Activated CD8-positive, alpha-beta memory T cell treated with anti-CD3 and anti-CD28 coated beads for 48 hours (primary cell): ENCODE measurements at places on chromosomes 7 and 10.

GRCh38 chr7:44065431-44066110 is at the start of gene PGAM2:
Gene PGAM2, minus strand, starts transcription at chr7:44065567. Its CDS starts 38 bp downstream, at chr7:44065529.
- DNase-seq: no peak

DNA sequence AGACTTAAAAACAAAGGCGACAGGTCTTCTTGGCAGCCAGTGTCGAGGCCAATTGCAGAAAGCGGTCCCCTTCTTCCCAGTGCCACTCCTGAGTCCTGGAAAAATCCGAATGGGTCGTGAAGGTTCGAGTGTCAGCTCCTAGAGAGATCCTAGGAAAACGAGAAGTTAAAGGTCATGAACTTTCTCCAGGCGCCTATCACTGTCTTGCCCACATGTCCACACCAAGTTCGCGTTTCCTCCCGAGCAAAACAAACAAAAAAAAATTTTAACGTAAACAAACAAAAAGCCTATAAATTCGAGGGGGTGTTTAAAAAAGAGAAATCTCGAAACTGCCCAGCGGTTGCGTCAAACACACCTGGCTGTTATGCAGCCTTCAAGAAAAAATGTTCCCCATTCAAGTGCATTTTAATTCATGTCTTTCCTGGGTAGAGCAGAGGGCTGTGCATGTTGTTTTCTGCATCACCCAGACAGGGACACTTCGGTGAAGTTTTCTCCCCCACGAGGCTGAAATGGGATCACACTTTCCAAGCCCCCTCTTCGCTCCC is 1.5 kb downstream of the ARHGAP21 start:
- no peak for DNase-seq

- no peak for DNase-seq
Observed at GRCh38 chr7:141674702-141675101, 27.3 kb downstream of the DENND11 start.

DNA sequence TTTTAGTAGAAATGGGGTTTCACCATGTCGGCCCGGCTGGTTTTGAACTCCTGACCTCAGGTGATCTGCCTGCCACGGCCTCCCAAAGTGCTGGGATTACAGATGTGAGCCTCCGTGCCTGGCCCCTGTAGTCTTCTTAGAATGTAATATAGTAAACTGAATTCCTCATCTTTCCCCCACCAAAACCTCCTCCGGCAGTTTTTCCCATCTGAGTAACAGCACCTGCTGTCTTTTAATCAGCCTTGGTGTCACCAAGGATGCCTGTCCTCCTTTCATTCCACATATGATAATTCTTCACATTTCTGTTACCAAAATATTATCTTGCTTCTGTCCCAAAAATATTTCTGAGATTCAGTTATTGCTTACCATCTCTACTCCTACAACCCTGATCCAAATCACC is 80.2 kb downstream of the ZEB1 start:
- no peak for DNase-seq

DNA sequence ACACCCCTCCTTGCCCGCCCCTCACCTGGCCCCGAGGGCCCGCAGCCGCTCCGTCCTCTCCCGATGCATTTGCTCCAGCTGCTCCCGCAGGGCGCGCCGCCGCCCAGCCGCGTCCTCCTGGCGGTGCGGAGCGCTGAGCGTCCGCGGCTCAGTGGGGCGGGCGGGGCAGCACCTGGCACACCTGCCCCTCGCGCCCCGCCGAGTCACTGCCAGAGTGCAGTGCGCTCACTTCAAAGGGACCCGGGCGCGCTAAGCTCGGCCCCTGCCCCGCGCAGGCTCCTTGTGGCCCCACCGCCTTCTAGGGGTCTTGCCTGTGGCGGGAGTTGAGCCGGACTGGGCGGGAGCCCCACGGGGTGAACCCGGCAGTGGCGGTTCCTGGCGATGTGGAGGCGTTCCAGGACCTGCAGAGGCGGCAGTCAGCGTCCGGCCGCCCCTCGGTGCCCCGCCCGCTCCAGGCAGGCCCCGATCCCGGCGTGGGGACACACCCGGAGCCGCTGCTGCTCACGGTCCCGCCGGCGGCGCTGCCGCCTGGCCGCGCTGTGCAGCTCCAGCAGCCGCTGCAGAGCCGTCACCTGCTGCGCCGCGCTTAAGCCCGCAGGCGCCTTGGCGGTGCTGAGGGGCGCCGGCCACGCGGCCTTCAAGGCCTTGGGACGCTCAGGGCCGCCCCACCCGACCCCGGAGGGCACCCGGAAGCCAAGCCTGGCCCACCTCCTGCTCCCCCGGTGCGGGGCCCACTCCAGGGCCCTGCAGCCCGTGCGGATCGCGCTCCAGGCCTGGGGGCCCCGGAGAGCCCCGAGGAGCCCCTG is 6.7 kb downstream of the ATP6V1F start:
- DNase-seq: peak; percentile 38

GRCh38 chr7:94559972-94560371 is 50.4 kb downstream of the CASD1 start:
- DNase-seq: no peak

DNA sequence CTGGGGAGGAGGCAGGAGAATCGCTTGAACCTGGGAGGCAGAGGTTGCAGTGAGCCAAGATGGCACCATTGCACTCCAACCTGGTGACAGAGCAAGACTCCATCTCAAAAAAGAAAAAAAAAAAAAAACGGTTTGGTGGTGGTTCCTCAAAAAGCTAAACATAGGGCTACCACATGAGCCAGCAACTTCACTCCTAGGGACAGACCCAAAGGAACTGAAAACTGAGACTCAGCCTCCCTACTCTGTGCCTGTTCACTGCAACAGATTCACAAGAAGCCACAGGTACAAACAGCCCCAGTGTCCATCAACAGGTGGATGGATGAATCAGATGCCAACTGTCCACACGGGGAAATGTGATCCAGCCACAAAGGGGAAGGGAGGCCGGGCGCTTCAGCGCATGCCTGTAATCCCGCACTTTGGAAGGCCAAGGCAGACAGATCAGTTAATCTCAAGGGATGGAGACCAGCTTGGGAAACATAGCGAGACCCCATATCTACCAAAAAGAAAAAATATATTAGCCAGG is 79.1 kb upstream of the TNRC18 start:
- no peak for DNase-seq

DNA sequence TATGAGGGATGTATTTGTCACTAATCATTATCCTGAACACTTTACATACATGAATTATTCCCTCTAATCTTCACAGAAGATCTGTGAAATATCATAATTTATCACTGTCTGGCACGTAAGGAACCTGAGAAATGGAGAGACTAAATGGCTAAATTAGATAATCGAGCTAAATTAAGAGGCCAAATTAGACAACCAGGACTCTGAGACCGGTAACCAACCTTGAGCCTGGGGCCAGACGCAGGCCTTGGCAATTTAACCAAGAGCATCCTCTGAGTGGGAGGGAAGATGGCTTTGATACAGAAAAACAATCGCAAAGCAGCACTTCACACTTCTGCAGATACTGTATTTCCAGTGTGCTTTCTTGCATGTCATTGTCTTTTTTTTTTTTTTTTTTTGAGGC is 21.4 kb downstream of the SVOPL start:
- no peak for DNase-seq

GRCh38 chr7:82677493-82677892 is 233.9 kb upstream of the CACNA2D1 start:
- DNase-seq: no peak

- DNase-seq: no peak
Observed at GRCh38 chr7:12749069-12749468, 61.6 kb downstream of the ARL4A start.

GRCh38 chr7:44087911-44088838 is 5.8 kb upstream of the POLM start:
- no peak for DNase-seq

DNA sequence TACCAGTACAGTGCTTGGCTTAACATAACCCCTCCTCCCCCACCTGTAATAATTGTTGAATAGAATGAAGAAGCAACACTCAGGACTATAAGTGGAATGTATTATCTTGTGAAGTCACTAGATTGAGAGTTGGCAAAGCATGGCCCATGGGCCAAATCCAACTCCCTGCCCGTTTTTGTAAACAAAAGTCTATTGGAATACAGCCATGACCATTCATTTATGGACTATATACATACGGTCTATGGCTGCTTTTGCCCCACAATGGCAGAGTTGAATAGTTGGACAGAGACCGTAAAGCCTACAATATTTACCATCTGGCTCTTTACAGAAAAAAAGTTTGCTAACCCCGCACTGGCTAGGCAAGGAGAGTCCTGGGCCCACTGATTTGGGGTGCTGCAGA is 48.1 kb upstream of the CYCS start:
- DNase-seq: no peak

GRCh38 chr7:26202019-26202990 is 760 bp downstream of the CBX3 start:
- no peak for DNase-seq

DNA sequence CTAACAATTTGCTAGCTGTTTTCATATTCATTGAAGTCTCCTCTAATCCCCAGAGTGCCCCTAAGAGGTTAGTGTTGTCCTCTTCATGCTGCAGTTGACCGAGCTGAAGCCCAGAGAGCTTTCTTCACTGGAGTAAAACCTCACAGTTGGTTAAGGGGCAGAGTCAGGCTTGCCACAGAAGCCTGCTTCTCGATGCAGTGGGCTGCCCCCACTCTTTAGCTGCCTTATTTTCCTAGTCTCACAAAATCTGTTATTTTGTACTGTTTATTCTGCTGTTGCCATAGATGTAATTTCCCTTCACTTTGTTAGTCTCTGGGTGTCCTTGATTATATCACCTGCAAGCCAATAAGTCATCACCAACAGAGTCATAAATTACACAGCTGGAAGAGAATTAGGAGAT is 56.3 kb upstream of the ZPBP start:
- no peak for DNase-seq

DNA sequence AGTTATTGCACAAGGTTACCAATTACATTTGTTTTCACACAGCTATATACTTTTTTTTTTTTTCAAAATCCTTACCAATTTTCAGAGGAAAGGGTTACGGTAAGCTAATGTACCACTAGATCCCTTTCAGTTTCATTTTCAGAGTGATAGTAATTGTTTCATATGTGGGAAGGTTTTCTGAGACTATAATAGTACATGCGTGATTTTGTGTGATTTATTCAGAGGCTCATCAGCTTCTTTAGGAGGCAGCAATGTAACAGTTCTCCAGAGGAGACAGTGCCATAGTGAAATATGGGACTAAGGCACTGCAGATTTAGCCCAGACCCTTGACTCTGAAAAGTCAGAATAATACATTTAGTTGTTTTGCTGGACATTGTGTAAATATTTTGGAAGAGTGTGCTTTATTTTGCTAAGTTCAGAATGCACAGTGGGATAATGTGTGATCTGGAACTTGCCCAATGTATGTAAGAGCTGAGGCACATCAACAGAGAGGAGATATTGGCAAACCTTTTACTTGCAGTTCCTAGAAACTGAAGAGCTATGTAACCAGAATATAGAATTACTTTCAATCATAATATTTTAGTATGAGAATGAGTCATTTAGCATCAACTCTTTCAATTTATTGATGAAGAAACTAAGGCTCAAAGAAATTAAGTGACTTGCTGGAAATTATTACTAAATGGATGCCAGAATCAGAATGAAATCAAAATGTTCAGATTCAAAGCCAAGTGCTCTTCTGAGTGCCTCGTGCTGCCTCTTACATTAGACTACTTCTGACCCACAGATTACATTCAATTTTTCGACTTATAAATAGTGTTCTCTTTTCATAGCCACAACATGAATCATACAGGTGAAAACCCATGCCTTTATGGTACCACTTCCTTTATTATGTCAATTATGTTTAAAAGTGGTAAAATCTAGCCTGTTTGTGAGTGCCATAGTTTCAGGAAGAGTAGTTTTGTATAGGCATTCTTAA is 207.7 kb upstream of the TEX47 start:
- DNase-seq: no peak

- DNase-seq: no peak
Observed at GRCh38 chr10:91860885-91861284, 48.4 kb downstream of the FGFBP3 start.

- DNase-seq: no peak
Observed at GRCh38 chr7:88396948-88397322, 90.2 kb upstream of the STEAP4 start.

DNA sequence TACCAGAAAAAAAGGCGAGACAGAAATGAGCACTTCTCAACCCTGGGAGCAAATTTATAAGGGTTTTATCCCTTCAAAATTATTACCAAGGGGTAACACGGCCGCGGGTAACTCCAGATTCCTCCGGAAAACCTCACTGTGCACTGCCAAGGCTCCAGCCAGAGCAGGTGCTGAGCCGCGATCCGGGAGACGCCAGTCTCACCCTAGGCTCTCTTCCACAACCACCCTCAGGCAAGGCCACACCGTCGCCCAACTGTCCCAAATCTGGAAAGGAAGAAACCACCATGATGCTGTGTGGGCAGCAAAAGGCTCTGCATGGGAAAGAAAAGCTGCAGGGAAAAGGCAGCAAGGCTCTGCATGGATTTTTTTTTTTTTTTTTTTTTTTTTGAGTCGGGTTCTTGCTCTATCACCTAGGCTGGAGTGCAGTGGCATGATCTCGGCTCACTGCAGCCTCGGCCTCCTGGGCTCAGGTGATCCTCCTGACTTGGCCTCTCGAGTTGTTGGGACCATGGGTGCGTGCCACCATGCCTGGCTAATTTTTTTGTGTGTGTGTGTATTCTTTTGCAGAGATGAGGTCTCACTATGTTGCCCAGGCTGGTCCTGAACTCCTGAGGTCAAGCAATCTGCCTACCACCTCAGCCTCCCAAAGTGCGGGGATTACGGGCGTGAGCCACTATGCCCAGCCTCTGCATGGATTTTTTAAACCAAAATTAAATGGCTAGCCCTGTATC is 39.0 kb downstream of the MAD1L1 start:
- no peak for DNase-seq

DNA sequence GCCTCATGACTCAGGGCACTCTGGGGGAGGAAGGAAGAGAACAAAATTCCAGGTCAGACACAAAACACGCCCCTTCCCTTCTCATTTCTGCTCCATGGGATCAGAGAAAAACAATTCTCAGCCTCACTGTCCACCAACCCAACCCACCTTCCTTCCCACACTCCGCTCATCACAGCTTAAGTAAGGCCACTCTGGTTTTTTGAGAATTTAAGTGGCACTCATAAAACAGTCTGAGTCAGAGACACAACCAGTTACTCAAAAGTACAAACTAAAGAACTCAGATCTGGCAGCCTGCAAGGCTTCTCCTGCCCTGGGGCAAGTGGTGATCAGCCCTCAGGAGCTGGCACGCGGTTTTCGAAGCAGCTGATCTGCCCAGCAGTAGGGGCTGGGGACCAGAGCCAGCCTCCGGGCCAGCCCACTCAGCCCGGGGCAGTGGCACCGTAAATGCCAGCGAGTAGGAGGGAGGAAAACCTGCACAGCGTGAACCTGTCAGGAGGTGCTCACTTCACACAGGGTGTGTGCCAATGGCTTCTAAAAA is 39.1 kb upstream of the ABLIM1 start:
- DNase-seq: no peak

- DNase-seq: no peak
Observed at GRCh38 chr10:53786236-53786900, 1013.8 kb upstream of the MBL2 start.

GRCh38 chr7:138064856-138065357 is 11.4 kb upstream of the AKR1D1 start:
- DNase-seq: no peak

GRCh38 chr10:7696545-7696944 is 6.6 kb upstream of the ITIH2 start:
- DNase-seq: no peak

- no peak for DNase-seq
Observed at GRCh38 chr7:2517678-2518507, 1.7 kb upstream of the LFNG start.

GRCh38 chr7:33497051-33497450 is 367.7 kb downstream of the BBS9 start:
- no peak for DNase-seq

- no peak for DNase-seq
Observed at GRCh38 chr7:141145630-141145982, 71.7 kb downstream of the TMEM178B start.
